ENCODE measurements at places on chromosomes 11 and 22. TPM values are rescaled to one million over a fixed set of nuclear protein-coding genes. Genes with fewer than 3 reads are reported as not detected.

Gene A4GALT
- total RNA-seq, result 0.16 TPM

Gene GGA1
- 68.8 TPM for total RNA-seq

Gene PTPN5
- not detected for total RNA-seq

Gene LYVE1
- not detected for total RNA-seq

Gene PGR
- total RNA-seq, result not detected

Gene CLCF1
- total RNA-seq, result not detected

Gene MRGPRE
- not detected for total RNA-seq

Gene ARL2
- total RNA-seq, result 82.6 TPM

Gene OR6X1
- not detected for total RNA-seq

Gene COX8A
- 498 TPM for total RNA-seq

Gene FOLR1
- total RNA-seq, result not detected

Gene HPX
- total RNA-seq, result 0.55 TPM

Gene GGT5
- 0.14 TPM for total RNA-seq

Gene OR51E2
- not detected for total RNA-seq

Gene ROBO4
- total RNA-seq, result not detected

Gene ARHGAP20
- total RNA-seq, result 0.08 TPM

Gene P4HA3
- total RNA-seq, result not detected

Gene NAV2
- 0.27 TPM for total RNA-seq

Gene LARGE2
- total RNA-seq, result 1.1 TPM

Gene PLEKHB1
- 19.9 TPM for total RNA-seq

Gene PRODH
- total RNA-seq, result 0.45 TPM

Gene TRPM5
- not detected for total RNA-seq

Gene STK33
- 2.1 TPM for total RNA-seq

Gene UBQLNL
- total RNA-seq, result 0.21 TPM

Gene NCAPH2
- total RNA-seq, result 121 TPM

Gene OR4A16
- total RNA-seq, result not detected

Gene RTL10
- total RNA-seq, result 12.1 TPM

Gene HIKESHI
- total RNA-seq, result 41.5 TPM

Gene PGM2L1
- 20.8 TPM for total RNA-seq

Gene FLRT1
- not detected for total RNA-seq
